ENCODE measurements at places on chromosomes 12 and 14.

DNA sequence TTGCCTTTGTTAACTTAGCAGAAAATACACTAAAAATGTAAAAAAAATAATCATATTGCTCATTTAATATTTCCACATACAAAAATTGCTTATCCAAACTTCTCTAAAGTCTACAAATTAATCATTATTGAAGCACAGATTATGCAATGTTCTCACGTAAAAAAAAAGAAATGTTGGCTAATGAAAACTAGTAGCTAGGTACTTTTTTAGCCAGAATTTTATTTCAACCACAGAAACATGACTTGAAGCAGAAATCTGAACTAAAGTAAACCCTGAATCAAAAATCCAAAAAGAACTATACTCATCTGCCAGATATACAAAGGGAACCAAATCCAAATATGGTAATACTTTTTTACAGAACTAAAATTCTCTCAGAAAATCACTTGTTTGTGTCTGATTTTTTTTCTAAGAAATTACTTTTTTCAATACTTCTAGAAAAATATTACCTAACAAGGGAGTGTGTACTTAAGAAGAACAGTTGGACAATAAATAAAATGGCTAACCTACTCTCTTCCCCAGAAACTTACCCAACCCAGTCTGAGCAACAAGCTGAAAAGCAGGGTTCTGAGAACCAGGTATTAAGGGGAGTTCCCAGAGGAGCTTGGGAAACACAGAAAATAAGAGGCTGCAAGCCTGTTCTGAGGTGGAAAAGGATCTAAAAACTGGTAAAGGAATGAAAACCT lies 78.4 kb upstream of the RAP1B start:
- DNase-seq = no peak

- DNase-seq = no peak
Measured at GRCh38 chr14:105881021-105881930, 354.9 kb downstream of the TMEM121 start.

- no peak for DNase-seq
Measured at GRCh38 chr12:114215746-114216145, 190.2 kb downstream of the TBX5 start.

DNA sequence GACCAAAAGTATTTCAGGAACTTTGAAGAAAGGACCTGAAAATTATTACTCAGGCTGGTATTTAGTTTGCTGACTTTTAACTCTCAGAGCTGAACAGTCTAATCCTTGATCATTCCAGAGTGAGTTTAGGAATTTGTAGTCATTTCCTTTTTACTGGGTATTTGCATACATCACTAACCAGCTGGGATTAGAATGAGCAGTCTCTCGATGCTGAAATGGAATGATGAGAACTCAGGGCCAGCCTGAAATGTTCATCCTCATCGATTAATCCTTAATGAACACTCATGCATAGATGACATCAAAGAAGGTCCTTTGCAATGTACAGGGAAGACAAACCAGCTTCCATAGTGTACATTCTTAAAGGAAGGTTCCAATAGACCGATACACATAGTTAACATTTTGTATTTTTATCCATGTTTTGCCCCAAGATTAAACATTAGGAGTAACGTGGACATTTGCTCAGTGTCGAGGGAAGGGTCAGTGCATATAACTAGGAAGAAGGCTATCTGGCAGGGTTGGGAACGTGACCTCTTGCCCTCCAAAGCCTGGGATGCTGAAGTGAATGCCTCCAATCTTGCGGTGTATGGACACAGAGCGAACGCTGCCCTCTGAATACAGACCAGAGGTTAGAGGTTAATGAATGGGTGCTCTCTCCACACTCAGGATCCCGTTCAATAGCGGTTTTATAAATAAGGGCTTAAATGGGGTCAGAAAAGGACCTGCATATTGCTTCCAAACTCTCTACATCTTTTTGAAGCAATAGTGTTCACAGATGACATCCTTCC lies 14.5 kb downstream of the FBXL14 start:
- DNase-seq = no peak

- peak; percentile 35 for DNase-seq
Measured at GRCh38 chr12:66066137-66066928, 64.2 kb downstream of the LLPH start.

DNA sequence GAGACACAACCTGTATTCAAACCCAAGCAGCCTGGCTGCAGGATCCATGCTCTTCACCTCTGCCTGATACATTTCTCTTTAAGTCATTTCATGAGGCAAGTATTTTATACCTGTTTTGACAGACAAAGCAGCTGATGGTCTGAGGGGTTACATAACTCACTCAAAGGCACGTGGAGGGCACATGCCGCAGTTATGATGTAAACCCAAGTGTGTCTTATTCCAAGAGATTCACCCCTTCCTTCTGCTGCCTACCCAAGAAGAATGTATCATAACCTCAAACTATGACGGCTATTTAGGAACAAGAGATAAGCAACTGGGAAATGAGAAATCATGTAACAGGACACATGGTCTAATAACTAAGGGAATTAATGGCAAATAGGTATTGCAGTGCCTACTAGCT lies 329.8 kb upstream of the TMPO start:
- DNase-seq = no peak

- no peak for DNase-seq
Measured at GRCh38 chr12:59168647-59169046, 248.3 kb upstream of the LRIG3 start.

GRCh38 chr14:94522115-94522724 lies 13.0 kb upstream of the SERPINA12 start:
- no peak for DNase-seq
